NK-92 treated with Interleukin-12 subunit alpha and Interleukin-12 subunit beta, amount 100 ng/mL, for 24 hours (cell line): ENCODE measurements at places on chromosomes 2 and 18.

- no peak for DNase-seq
Measured at GRCh38 chr2:218259099-218259961, 1.5 kb upstream of the GPBAR1 start.

DNA sequence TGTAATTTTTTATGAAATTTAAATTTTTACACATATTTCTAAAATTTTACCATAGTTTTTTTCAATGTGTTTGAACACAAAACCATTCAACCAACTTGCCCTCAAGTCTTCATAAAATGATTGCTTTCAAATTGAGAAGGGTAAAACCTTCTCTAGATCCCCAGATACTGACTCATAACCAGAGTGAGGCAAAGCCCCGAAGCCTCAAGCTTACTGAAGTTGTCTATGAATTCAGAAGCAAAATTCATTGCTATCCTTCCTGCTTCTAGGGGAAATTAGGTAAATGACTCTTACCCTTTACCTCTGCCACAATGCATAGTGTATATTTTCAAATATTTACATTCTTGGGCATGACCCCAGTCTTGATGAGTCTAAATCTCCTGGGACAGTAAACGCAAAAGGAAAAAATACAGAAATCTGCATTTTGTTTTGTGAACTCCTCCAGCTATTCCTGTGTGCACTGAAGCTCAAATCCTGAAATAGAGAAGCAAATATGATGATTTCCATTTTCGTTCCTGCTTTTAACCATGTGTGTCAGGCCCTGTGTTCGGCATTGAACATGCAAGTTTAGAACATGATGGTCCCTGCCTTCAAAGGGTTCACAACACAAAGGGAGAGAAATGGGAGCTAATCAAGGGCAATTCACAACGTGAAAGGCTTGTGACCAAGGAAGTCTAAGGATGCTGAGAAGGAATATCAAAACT is 246.3 kb downstream of the SUCLG1 start:
- no peak for DNase-seq

- no peak for DNase-seq
Measured at GRCh38 chr2:104468846-104469245, 385.1 kb upstream of the POU3F3 start.

GRCh38 chr2:6412533-6413091 is 453.1 kb downstream of the CMPK2 start:
- DNase-seq: no peak

GRCh38 chr2:16061441-16062217 is 121.3 kb downstream of the MYCN start:
- DNase-seq: no peak

DNA sequence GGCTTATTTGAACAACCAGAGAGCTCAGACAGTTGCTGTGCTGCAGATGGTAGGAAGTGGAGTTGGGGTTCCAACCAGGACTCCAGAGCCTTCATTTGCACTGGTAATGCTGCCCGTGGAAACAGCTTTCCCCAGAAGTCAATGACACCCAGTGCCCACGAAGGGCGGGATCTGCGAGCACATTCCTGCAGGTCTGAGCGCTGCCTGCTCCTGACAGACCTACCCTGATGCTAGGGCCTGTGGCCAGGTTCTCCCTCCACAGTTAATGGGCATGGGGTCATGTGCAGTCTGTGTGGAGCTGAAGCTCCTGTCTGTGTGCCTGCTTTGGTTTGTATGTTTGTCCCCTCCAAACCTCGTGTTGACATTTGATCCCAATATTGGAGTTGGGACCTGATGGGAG is 299.0 kb upstream of the HS6ST1 start:
- DNase-seq: no peak

DNA sequence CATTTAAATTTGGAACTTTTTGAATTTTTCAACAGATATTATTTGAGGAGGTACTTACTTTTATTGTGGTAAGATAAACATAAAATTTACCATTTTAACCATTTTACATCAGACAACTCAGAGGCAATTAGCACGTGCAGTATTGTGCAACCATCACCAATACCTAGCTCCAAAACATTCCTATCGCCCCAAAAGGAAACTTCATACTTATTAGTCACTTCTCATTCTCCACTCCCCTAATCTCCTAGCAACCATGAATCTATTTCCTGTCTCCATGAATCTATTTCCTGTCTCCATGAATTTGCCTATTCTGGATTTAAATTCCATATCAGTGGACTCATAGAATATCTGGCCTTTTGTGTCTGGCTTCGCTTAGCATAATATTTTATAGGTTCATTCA is 69.9 kb upstream of the FAM136A start:
- no peak for DNase-seq

DNA sequence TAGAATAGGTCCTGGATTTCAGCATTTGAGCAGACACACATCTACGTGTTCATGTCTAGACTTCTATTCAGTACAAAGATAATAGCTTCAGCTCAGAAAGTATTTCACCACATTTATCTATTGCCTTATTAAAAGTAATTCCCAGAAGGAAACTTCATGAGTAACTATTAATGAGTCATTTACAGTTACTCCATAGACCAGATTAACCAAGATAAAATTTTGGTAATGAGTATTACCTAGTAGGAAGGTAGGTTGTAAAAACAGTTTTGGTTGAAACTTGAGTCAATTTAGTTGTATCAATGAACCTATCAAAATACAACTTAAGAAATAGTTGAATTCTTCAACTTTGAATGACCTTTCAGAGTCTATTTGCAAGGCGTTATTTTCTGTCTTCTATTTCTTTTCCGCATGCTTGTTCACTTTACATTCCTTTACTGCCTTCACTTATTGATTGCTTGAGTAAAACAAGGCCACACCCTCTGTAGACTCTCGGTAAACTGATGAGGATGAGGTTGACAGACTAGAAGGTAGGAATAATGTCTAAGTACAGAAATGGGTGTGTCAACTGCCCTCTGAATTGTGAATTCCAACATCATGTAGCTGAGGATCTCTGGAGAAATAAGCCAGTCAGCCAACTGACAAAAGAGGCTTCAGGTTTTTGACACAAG is 1165.6 kb upstream of the ZEB2 start:
- DNase-seq: no peak

DNA sequence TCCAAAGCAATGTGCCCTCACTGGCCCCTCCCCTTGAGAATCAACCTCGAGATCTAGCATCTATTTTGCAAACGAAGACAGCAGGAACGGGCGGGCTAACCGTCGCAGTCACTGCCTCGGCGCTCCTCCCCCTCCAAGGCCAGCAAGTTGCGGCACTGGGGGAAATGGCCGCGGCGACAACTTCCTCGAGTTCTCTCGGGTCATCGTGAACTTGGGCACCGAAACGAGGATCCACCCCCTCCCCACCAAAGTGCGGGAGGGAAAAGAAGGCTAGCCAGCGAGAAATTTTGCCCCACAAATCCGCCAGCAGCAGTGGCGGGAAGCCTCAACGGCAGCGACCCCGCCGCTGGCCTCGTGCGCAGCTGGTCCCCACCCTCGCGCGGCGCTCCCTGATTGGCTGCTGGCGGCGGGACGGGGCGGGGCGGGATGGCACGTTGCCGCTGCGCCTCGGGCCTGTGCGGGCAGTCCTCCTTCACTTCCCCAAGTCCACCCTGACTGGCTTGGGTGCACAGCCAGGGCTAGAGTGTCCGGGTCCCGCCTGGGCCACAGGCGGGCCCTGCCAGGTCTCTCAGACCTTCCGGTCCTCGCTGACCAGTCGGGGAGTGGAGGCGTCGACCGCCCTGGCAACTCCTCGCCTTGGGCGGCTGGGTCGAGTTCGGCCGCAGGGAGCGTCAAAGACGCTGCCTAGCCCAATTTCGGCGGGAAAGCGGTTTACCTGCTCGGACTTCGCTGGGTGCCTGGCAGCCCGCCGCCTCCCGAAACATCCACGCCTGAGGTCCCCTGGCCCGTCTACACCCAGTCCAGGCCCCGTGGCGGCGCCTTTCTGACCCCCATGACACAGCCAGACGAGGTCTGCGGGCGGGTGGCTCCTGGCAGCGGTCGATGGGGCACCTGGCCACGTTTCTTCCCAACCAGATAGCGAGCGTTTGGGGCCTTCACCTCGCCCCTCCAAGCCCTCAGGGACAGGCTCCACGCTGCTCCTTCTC is at the start of gene BOLL:
Gene BOLL (minus strand): TSS at position 364 of the 986 bp plus-strand sequence. CDS start 3,469 bp downstream, outside the sequence.
- DNase-seq: no peak

- DNase-seq: peak; percentile 13
Measured at GRCh38 chr2:158024288-158024898, 77.3 kb upstream of the UPP2 start.

GRCh38 chr2:174617718-174618117 is 20.1 kb upstream of the WIPF1 start:
- DNase-seq: no peak

- DNase-seq: peak; percentile 49
Measured at GRCh38 chr2:38178119-38178518, 102.2 kb upstream of the CYP1B1 start.

GRCh38 chr2:60554074-60554645 is 706 bp upstream of the BCL11A start:
- DNase-seq: no peak

GRCh38 chr18:9951022-9951859 is 37.4 kb downstream of the VAPA start:
- DNase-seq: no peak

- DNase-seq: no peak
Measured at GRCh38 chr2:205681401-205682238, 681 bp upstream of the NRP2 start.

DNA sequence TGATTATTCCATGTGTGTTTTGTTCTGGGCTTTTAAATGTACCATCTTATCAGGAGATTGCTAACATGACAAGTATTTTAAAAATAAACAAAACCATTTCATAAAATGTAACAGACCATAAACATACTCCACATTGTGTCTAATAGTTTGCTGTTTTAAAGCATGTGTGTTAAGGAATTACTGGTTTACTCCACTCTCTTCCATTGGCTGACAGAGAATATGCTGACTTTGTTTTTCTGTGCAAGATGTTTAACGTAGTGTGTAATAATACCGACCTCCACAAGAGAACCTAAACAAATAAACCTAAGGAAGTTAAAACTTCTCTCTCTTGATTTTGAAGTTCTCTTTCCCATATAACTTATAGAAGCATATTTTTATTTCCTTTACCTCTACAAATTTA is 17.0 kb upstream of the TMEM18 start:
- DNase-seq: no peak

DNA sequence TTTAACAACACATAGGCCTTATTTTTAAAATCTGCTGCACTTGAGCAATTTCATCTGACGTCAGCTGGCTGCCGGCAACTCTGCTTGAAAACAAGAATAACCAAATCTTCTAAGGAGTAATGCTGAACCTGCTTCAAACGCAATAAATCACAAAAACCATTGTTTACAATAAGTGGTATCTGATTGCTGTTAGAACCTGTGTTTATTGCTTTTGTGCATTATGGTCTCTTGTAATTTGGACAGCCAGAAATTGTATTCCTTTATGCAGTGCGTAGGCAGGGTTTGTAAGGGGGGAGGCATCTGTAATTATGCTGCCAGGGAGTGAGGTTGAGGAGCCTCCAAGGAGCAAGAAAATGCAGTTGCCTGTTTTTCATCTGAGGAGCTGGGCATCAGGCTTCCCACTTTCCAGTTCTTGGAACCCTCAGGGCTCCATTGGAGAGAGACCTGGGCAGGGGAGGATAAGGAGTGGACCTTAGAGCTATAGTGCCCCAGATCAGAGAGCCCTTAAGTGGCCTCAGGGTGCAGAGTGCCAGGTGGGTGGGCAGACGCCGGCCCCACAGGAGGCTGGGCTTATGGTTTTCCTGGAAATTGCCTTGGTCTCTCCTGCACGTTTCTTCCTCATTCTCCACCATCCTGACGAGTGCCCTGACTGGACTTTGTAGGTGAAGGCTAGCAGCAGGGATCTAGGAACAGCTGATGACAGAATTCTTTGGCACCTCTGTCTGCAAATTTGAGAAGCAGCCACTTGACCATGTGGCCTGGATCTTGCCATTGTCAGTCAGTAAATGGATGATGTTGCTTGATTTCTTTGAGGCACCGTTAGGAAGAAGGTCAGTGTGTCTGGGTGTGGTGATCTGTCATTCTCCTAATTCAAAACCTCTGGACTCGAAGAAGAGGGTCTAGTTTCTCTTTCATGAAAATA is 129.2 kb downstream of the KLHL29 start:
- no peak for DNase-seq

DNA sequence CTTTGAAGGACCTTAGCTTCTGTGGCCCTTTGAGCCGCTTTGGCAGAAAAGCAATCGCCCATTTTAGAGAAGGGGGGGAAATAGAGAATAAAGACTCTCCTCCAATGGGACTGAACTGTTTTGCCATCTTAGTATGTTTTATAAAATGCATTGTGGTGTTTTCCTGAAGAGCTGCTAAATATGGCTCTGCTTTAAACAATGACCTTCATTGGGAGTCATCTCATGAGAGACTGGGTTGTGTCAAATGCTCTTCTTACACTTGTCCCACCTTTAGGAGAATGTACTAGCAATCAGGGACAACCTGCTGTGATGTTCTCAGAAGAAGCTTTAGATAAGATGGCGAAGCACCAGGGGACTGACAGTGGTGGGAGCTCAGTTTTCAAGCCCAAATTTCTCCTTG is 418.9 kb upstream of the POU3F3 start:
- no peak for DNase-seq

DNA sequence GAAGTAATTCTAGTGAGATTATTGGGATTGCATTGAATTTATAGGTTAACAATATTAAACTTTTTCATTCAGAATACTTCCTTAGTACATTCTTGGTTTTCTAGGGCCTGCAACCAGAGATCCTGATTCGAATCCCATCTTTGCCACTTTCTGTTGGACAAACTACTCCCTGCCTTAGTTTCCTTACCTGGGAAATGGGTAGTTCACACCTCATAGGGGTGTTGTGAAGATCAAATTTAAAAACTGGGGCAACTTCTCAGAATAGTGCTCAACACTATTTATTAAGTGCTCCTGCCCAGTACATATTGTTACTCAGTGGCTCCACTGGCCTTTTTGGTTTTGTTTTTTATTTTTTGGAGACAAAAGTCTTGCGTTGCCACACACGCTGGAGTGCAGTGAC is 43.5 kb downstream of the SMCHD1 start:
- no peak for DNase-seq

DNA sequence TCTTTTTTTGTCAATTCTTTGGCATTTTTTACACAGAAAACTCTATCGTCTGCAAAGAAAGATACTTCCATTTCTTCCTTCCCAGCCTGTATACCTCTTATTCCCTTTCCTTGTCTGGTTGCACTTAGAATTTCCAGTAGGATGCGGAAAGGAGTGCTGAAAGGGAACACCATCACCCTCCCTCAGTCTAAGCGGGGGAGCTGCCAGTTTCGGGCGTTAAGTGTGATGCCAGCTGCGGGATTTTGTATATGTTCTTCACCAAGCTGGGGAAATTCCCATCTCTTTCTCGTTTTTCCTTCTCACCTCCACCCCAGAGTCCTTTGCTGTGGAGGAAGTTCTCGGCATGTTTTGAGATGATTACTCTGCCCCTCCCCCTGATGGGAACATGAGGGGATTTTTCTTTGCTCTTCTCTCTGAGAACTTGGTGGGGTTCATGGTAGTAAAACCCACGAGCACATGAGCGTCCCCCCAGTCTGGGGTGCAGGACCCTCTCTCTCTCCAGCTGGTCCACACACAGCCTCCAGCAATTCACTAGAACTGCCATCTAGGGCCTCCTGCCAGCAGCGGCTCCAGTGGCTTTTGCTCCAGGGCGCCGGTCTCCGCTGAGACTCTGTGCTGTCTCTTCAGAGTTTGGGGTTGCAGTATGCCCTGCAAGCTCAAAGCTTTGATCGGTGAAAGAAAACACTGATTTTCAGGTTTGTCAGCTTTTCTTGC is 15.5 kb downstream of the AQP12A start:
- no peak for DNase-seq

GRCh38 chr2:64367444-64368232 is 86.3 kb upstream of the LGALSL start:
- DNase-seq: no peak

- no peak for DNase-seq
Measured at GRCh38 chr2:141522702-141523101, 608.1 kb downstream of the LRP1B start.
